ENCODE measurements at places on chromosomes 11 and 22.

DNA sequence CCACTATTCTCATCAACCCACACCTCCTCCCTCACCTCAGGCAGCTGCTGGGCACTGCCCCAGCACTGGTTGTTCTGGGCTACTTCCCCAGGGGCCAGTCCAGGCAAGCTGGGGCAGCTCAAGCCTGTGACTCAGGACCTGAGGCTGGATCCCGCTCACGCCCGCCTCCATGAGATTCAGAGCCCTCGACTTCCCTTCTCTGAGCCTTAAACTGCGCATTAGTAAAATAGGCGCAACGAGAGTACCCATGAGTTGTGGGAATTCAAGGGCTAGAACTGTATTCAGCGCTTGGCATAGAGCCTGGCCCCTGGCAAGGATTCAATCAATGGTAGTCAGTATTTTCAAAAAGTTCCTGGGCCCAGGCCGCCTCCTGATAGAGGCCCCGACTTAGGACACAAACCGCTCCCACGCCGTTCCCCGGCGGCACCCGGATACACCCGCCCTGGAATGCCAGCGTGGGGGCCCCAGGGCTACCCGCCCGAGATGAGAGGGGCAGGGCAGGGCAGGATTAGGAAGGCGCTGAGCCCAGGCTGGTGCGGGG lies 723 bp upstream of the CD82 start:
- DNase-seq: no peak

- DNase-seq: no peak
Measured at GRCh38 chr11:133516845-133517244, 15.5 kb downstream of the OPCML start.

- DNase-seq: no peak
Measured at GRCh38 chr11:94007426-94007825, 13.7 kb upstream of the HEPHL1 start.

DNA sequence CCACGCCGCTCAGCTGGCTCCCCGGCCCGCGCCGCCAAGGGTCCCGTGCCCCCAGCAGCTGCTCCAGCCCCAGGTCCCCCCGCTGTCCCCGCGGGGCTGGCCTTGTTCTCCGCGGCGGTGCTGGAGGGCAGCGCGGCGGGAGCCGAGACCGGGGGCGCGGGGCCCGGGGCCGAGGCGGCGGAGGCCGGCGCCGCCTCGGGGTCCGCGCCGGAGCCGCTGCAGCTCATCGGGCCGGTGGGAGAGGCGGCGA lies 128 bp downstream of the TAF10 start:
- DNase-seq: no peak

DNA sequence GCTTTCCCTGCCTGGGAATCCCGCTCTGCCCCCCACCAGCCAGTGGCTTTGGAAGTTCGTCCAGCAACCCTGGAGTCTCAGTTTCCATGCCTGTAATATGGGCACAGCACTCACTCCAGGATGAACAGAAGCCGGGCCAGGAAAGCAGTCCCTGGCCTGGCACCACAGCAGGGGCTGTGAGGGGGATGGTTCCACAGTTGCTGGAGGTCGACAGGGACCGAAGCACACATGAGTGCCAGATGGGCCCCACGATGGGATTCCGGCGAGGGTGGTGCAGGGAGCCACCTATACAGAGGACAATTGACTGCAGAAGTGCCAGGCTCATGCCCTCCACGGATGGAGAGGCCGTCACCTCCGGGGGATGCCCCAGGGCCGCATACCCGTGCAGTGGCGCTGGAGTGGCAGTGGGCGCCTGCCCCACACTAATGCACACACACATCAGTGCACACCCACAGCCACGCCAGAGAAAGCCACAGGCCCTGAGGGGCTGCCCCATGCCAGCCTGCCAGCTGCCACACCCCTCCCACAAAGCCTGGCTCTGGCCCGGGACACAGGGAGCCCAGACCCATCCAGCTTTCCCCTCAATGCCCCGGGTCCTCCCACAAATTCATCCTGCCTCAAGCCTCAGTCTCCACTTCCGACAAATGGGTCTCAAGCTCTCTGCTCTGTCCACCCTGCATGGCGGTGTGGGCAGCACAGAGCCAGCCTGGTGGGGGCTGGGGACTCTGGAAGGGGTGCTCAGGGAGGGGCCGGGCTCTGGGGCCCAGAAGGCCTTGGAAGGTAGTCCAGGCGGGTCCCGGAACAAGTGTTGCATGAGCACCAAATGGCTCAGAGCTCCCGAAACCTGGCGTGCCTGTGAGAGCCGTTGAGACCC lies 9.7 kb downstream of the ASCL2 start:
- no peak for DNase-seq

- no peak for DNase-seq
Measured at GRCh38 chr11:21173476-21173875, 504.1 kb downstream of the NELL1 start.

GRCh38 chr22:43772831-43773230 lies 39.3 kb downstream of the EFCAB6 start:
- DNase-seq: no peak

DNA sequence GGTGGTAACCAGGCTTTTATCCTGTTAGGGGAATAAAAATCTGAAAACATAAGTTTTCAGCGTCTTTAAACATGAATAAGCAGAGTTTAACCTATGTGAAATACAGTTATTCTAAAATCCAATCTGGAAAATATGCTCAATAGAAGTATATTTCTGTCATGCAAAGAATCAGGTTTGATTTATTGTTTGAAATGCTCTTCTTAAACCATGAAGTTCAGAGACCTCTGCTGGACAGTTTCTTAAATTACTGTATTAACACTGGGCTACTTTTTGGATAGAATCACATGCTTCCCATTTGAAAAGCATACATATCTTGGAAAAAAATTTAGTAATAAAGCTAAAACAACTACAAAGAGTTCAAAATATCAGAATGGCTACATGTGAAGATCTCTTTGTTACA lies 25.4 kb downstream of the APIP start:
- DNase-seq: no peak

- DNase-seq: no peak
Measured at GRCh38 chr22:46587492-46588278, 32.5 kb upstream of the GRAMD4 start.

GRCh38 chr11:79626135-79627075 lies 185.6 kb upstream of the TENM4 start:
- DNase-seq: no peak

DNA sequence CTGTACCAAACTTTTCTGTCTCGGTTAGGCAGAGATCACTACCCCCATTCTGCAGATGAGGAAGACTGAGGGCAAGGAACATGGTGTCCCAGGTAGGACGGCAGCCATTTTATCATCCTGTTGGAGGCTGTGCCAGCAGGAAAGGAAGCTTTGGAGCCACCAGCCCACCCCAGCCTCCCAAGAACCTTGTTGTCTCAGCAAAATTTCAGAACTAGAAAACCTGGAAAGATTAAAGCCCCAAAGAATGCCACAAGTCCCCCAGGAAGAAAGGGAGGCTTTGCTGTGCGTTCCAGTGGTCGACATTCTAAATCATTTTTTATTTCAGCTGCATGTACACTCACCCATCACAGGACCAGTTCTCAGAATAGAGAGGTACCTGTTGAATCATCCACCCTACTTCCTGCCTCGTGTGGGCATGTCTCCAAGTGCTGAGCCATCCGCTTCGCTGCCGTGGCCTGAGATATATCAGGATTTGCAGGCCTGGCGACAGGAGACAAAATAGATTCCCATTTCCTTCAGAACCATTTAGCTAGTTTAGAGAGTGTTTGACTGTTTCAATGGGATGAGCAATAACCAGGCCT lies 13.0 kb upstream of the EIF3D start:
- no peak for DNase-seq

DNA sequence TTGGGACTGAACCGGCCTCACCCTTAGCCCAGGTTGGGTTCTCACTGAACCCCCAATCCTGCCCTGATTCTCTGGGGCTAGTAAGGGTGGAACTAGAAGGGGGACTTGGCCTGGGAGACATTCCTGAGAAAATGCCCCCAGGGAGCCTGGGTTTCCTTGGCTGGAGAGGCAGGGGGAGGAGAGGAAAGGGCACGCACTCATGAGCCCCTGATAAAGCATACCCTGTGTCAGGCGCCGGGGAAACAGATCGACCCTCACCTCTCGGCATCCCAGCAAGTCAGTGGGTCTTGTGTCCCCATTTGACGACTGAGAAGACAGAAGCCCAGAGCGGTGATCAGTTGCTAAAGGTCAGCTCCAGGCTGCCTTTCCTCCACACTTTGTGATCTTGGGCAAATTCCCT lies 47.7 kb upstream of the RTL6 start:
- no peak for DNase-seq

DNA sequence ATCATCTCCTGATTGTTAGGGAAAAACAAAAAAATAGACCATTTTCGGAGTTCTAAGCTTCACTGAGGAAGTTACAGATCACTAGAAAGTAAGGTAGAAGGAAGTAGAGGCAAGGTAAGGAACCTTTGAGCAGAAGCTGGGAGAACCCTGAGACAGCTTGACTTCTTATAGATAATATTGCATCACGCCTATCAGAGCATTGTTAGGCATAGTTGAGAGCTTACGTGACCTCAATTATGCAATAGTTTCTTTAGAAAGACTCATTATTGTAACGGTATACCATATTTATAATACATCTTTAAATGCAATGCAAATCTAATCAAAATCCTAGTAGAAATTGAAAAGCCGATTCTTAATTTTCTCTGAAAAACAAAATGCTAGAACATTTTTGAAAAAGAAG lies 4.9 kb downstream of the TBRG1 start:
- DNase-seq: no peak

GRCh38 chr22:49964136-49965090 lies 3.8 kb downstream of the PIM3 start:
- DNase-seq: no peak

- DNase-seq: no peak
Measured at GRCh38 chr11:61172356-61172755, 11.1 kb upstream of the VPS37C start.

GRCh38 chr22:48606684-48607307 lies 1220.9 kb downstream of the BRD1 start:
- DNase-seq: no peak

GRCh38 chr22:49099496-49100124 lies 728.1 kb downstream of the BRD1 start:
- no peak for DNase-seq

DNA sequence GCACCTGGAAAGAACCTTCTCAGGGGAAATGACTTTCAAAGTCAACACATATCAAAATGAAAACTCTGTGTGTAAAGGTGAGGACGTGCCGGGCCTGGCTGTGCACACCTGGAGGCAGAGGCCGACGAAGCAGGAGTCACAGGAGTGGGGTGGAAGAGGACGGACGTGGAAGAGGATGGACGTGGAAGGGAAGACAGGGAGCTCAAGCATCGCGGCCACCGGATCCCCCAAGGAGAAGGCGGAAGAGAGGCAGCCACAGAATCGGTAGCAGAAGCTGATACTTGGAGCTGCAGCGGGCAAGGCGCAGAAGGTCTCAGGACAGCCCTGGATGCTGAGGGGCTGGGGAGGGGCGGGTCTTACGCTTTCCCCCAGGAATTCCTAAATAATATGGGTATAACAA lies 519.8 kb downstream of the BRD1 start:
- no peak for DNase-seq

GRCh38 chr11:117478926-117479325 lies 151.3 kb downstream of the CEP164 start:
- DNase-seq: no peak

DNA sequence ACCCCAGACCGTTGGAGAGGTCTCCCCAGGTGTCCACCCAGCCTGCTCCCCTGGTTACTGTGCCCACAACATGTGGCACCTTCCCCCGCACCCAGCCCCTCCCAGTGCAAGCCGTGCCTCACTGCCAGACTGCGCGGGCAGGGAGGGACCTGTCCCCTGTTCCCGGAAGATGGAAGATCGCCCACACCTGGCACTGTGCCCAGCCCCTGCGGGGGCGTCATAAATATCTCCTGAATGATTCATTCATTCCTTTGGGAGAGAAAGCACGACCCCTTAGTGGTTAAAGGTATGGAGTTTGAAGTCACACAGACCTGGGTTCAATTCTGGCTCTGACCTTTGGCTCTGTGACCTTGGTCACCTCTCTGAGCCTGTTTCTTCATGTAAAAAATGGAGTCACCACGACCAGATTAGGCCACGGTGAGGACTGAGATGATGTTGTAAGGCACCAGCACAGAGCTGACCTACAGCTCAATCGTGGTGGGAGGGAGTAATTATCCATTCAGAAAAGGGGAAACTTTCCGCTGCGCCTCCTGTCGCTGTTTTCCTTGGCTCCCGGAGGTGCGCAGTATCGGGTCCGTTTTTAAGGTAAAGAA lies 497 bp upstream of the SYT12 start:
- DNase-seq: no peak

DNA sequence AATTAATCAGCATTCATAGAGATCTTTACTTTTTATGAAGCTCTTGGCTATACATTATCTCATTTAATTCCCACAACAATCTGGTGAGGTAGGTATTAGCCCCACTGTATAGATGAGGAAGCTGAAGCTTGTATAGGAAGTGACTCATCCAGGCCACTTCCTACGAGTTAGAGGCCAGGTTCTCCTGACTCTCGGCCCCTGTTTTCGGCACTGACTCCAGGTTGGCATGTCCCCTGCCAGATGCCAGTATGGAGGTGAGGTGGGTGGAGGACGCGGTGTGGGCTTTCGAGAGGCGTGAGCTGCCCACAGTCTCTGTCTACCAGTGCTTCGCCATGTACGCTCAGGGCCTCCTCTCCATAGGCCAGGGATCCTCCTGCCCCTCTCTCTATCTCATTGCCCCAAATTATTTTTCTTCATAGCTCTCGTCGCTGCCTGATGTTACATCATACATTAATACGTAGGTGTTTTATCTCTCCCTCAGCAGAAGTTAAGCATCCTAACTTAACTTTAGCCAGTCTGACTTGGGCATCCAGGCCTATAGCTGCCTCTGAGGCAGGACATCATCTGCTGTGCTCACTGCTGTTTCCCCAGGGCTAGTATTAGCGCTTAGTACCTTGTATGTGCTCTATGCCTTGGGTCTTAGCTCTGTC lies 9.0 kb downstream of the DGAT2 start:
- no peak for DNase-seq

DNA sequence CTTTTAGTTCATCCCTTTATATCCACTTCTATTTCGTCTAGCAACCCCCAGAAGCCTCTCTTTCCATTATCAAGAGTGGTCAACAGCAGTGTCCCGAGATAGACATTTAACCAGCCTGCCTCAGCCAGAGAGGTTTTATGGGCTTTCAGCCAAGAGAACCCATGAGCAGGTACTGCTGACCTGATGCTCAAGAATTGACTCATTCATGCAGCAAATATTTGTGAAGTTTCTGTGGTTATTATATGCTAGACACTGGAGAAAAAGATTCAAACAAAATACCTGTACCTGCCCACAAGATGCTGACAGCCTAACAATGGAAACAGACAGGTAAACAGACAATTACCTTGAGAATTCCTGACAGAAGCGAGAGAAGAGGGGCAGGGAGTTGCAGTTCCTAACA lies 9.7 kb upstream of the LRRC55 start:
- no peak for DNase-seq

DNA sequence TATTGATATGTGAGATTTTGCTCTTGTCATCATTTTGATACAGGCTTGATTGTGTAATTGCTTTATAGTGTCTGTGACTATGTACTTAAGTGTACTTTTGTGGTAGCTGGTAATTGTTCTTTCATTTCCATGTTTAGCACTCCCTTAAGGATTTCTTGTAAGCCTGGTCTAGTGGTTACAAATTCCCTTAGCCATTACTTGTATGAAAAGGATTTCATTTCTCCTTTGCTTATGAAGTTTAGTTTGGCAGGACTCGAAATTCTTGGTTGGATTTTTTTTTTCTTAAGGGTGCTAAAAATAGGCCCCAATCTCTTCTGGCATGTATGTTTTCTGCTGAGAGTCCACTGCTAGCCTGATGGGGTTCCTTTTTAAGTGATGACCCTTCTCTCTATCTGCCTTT lies 346.8 kb downstream of the JRKL start:
- no peak for DNase-seq

GRCh38 chr22:39898997-39899396 lies 1.9 kb upstream of the GRAP2 start:
- DNase-seq: no peak
